ENCODE measurements at places on chromosomes 1 and 21. TPM values are rescaled to one million over a fixed set of nuclear protein-coding genes. Genes with fewer than 3 reads are reported as not detected.

DNA sequence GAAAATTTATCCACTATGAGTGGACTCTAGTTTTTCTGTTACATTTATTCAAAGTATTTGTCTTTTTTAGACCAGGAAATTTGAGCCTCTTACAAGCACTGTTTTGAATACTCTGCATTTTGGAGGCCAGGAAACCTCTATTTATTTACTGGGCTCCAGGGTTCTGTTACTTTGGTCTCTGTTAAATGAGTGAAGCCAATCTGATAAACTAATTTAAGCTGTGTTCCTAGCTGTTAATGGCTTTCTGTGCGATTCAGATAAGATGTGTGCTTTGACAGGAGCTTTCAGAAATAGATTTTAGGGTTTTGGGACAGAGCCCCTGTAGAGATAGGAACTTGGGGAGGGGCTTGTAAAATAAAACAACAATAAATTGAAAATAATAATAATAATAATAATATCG is 23.9 kb downstream of the ACKR1 start:
- no peak overlapping the region for H3K4me3 ChIP-seq
- no peaks in the 10 kb centered on the region for H3K36me3 ChIP-seq
- H3K4me1 ChIP-seq, result no peaks in the 10 kb centered on the region

GRCh38 chr21:33781121-33781520 is 134.5 kb downstream of the ATP5PO start:
- no peaks in the 10 kb centered on the region for H3K4me1 ChIP-seq
- no peak for DNase-seq
- H3K36me3 ChIP-seq, result peaks cover 52% of the 10 kb centered on the region
- no peak overlapping the region for H3K4me3 ChIP-seq
- no peaks in the 10 kb centered on the region for H3K27me3 ChIP-seq

DNA sequence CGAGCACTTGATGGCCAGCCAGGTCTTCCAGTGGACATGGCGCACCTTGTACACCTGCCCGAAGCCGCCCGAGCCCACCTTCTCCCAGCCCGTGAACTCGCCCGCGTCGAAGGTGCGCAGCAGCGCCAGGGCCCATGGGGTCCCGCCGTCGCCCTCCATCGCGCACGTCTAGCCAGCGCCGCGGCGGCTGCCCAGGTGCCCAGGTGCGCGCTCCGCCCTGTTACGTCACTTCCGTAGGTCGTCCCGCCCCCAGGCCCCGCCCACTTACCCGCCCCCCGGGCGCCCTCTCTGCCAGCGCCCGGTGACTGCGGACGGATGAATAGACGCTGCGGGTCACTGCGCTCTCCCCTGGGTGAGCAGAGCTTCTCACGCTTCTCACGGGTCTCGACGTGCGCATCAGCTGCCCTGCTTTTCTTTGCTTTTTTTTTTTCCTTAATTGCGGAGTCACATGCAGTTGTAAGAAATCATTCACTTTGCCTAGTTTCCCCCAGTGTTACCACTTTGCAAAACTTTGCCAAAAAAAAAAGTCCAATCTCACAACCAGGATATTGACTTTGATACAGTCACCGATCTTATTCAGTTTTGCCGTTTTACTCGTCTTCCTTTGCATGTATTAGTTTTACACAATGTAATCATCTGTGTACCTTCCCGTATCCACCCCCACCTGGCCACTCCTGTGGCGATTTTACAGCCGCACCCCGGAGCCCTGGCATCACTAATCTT is at the start of gene RIPK4:
TSS of gene RIPK4 (minus strand) at position 170 of the 723 bp plus-strand sequence. CDS start at position 159, 11 bp downstream.
- DNase-seq, result peak; percentile 90
- peak within 1 kb of the TSS; percentile 83 for H3K4me3 ChIP-seq
- no peaks in the 10 kb centered on the region for H3K36me3 ChIP-seq
- H3K4me1 ChIP-seq, result peaks cover 77% of the 10 kb centered on the region
- H3K27ac ChIP-seq, result peak within 1 kb of the TSS; percentile 55

Gene TMEM125
- total RNA-seq, result 27.8 TPM

Gene PSRC1
- total RNA-seq, result 56.9 TPM

- H3K4me3 ChIP-seq, result no peak overlapping the region
- 0 out of 2 replicates have a peak overlapping the region, but pooled peaks have one; percentile 8 for H3K27ac ChIP-seq
- H3K4me1 ChIP-seq, result peaks cover 15% of the 10 kb centered on the region
Measured at GRCh38 chr1:43558346-43558841, 27.7 kb downstream of the PTPRF start.

DNA sequence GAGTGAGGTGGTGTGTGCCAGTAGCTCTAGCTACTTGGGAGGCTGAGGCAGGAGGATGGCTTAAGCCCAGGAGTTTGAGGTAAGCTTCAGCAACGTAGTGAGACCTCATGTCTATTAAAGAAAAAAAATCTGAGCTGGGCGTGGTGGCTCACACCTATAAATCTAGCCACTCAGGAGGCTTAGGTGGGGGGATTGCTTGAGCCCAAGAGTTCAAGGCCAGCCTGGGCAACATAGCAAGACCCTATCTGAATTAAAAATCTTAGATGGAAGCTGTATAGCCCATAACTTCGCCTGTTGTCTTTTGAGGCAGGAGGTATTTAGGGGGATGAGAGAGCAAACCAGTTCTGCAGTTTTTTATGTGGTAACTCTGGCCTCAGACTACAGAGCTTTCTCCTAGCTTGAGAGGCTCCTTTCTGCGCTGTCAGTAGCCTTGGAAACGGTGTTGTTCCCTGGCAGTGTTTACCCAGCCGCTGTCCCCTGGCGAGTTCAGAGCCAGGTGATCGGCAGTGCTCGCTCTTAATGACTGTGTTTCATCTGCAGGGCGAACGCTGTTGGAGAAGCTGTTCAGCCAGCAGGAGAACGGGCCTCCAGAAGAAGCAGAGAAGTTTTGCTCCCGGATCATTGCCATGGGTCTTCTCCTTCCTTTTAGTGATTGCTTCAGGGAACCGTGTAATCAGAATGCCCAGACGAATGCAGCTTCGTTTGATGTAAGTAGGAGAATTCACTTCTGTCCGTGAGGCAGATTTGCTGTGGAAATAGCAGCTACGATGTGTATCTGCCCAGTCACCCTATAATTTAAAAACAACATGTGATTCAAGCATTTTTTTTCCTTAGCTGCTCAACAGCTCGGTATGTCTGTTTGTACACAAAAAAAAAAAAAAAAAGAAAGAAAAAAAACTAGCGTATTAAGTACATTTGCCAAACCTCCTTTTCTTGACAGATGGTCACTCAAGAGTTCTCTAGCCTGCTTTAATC is 31.2 kb downstream of the FMN2 start:
- H3K4me3 ChIP-seq, result no peak overlapping the region
- no peaks in the 10 kb centered on the region for H3K27me3 ChIP-seq

GRCh38 chr1:227234998-227235405 is 83.3 kb downstream of the CDC42BPA start:
- DNase-seq, result no peak
- H3K36me3 ChIP-seq, result no peaks in the 10 kb centered on the region
- H3K4me1 ChIP-seq, result peaks cover 3% of the 10 kb centered on the region
- H3K27me3 ChIP-seq, result no peaks in the 10 kb centered on the region

DNA sequence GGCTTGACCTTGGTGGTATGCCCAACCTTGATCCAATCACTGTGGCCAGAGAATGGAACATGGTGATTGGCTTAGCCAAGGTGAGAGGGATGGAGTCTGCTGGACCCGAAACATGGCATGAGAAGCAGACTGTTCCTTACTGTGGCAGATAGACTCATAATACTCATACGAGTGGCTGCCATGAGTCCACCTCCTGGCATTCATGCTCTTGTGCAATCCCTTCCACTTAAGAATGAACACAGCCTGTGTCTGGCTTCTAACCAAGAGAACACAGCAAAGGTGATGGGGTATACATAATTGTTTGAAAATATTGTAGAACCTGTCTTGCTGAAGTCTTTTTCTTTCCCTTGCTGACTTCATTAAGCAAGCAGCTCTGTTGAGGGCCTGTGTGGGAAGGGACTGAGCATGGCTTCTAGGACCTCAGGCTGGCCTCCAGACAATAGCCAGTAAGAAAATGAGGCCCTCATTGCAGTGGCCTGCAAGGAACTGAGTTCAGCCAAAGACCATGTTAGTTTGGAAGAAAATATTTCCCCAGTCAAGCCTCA is 85.9 kb downstream of the ZNF281 start:
- no peak overlapping the region for H3K27ac ChIP-seq
- no peak overlapping the region for H3K4me3 ChIP-seq
- H3K4me1 ChIP-seq, result peaks cover 38% of the 10 kb centered on the region
- no peaks in the 10 kb centered on the region for H3K27me3 ChIP-seq
- no peak for DNase-seq
- H3K36me3 ChIP-seq, result peaks cover 6% of the 10 kb centered on the region

- no peaks in the 10 kb centered on the region for H3K4me1 ChIP-seq
- H3K36me3 ChIP-seq, result no peaks in the 10 kb centered on the region
- H3K4me3 ChIP-seq, result no peak overlapping the region
- H3K27ac ChIP-seq, result no peak overlapping the region
- no peak for DNase-seq
- no peaks in the 10 kb centered on the region for H3K27me3 ChIP-seq
Measured at GRCh38 chr21:43270800-43271301, 102.0 kb downstream of the CRYAA start.

DNA sequence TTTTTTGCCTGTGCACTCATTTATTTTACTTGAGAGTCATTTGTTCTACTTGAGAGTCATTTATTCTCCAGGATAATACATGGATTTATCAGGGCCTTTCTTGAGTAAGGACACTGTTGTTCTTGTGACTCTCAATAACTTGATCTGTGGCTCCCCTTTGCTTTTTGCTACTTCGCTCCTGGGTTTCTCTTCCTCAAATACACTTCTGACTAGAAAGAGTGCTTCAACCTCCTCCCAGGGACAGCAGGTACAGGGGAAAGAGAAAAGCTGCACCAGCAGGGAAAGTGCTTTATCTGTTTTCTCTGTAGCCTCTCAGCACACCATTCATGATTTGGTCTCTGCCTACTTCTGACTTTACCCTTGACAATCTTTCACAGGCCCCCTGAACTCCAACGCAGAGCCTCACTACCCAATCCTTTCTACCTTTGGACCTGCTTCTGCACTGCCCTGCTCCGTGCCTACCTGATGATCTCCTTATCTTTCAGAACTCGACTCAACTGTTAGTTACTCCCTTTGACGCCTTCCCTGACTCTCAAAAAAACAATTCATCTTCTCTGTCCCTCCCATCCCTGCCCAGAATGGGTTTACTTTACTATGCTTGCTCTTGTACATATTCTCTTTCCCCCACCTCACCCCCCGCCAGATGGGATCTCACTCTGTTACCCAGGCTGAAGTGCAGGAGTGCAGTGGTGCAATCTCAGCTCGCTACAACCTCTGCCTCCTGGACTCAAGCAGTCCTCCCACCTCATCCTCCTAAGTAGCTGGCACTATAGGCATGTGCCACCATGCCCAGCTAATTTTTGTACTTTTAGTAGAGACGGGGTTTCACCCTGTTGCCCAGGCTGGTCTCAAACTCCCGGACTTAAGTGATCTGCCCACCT is 15.6 kb upstream of the PIGM start:
- DNase-seq, result no peak
- H3K27me3 ChIP-seq, result peaks cover 15% of the 10 kb centered on the region
- peaks cover 30% of the 10 kb centered on the region for H3K4me1 ChIP-seq

DNA sequence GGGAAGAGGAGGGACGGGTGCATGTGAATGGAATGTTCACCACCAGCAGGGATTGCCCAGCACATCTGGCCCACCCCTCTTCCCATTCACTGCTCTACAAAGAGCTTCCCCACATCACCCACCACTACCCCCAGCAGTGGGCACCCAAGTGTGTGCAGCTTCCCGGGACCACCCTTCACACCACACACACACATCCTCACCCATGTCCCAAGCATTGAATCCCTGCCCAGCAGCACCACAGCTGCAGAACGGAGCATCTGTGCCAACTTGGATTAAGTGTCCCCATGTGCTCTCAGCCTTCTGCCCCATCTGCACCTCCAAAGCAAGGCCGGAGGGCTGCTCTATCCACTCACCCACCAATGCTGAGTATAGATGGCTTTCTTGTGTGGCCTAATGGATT is 141.4 kb downstream of the PSMG1 start:
- H3K27ac ChIP-seq, result no peak overlapping the region
- no peaks in the 10 kb centered on the region for H3K36me3 ChIP-seq
- H3K4me1 ChIP-seq, result peaks cover 6% of the 10 kb centered on the region
- no peaks in the 10 kb centered on the region for H3K27me3 ChIP-seq
- H3K4me3 ChIP-seq, result no peak overlapping the region
- DNase-seq, result no peak

DNA sequence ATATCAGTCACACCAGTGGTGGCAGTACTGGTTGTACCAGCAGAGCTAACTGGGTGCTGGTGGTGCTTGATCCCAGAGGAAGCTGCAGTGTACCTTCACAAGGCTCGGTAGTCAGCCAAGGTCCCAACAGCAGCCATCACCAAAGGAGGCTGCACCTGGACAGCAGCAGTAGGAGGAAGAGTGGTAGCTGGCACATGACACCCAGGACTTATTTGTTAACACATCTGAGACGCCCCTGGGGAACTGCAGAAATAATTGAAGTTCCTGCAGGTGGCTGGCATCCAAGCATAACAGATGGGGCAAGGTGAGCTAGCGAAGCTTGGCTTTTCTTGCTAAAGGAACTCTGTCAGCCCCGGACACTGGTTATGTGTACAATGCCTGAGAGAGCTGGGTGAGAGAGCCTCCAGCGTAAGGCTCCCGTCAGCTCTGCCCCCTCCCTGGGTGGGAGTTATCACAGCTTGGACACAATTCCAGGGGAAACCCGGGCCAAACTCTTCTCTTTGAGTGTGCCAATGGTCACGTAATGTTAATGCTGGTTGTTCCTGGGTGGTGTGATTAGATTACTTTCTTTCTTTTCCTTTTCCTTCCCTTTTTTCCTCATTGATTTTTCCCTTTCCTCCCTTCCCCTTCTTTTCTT is 29.1 kb upstream of the PARP1 start:
- H3K36me3 ChIP-seq, result peaks cover 3% of the 10 kb centered on the region
- H3K4me3 ChIP-seq, result no peak overlapping the region
- peaks cover 15% of the 10 kb centered on the region for H3K4me1 ChIP-seq
- no peak for DNase-seq
- H3K27ac ChIP-seq, result no peak overlapping the region
- H3K27me3 ChIP-seq, result 0 out of 2 replicates have a peak, but pooled peaks cover 4% of the 10 kb centered on the region

DNA sequence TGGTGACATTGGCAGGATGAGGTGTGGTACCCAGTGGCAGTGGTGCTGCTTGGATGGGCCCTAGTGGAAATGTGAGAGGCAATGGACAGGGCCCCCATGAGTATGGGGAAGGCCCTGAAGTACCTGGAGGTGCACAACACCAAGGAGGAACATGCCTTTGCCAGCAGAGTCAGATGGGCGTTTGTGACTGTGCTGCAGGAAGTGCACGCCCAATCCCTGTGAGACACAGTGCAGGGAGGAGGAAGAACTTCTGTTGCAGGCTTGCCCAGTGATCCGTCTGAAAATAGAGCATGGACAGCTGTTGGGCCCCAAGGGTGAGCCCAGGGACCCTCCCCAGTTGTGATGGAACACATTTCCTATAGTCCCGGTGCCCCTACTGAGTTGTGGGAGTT is 42.7 kb downstream of the GJA5 start:
- peaks cover 3% of the 10 kb centered on the region for H3K36me3 ChIP-seq
- no peak overlapping the region for H3K4me3 ChIP-seq
- H3K4me1 ChIP-seq, result peaks cover 14% of the 10 kb centered on the region
- DNase-seq, result no peak
- no peaks in the 10 kb centered on the region for H3K27me3 ChIP-seq
- H3K27ac ChIP-seq, result no peak overlapping the region

DNA sequence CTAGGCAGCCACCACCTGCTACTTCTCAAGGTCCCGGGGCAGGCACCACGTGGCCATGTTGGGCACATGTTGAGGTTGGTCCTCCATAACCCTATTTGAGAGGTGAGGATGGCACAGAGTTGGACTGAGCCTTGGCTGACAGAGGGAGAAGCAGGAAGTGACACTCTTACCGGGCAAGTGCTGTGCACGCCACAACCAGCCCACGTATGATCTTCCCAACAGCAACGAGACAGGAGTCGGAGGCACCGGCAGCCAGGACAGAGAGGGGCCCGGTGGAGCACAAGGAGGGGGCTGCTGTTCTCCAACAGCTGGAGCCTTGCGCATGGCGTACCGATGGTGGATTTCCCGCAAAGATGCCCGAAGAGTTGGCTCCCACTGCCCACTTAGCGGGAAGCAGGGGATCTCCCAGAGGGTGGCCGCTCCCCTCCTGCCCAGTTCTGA is 3.4 kb downstream of the CLEC20A start:
- no peak overlapping the region for H3K27ac ChIP-seq
- H3K4me1 ChIP-seq, result peaks cover 6% of the 10 kb centered on the region
- no peak for DNase-seq
- no peaks in the 10 kb centered on the region for H3K27me3 ChIP-seq
